ENCODE measurements at places on chromosomes 11 and 22. TPM values are rescaled to one million over a fixed set of nuclear protein-coding genes. Genes with fewer than 3 reads are reported as not detected.
A peak's percentile ranks its signal among the peaks of the same experiment; 100 is the strongest.

- no peak overlapping the region for H3K4me3 ChIP-seq
- H3K27ac ChIP-seq, result no peak overlapping the region
- H3K27me3 ChIP-seq, result no peaks in the 10 kb centered on the region
- no peaks in the 10 kb centered on the region for H3K36me3 ChIP-seq
- DNase-seq, result no peak
These were observed 62.0 kb downstream of the GGTLC2 start for GRCh38 chr22:22706253-22706915.

- no peaks in the 10 kb centered on the region for H3K27me3 ChIP-seq
- H3K4me1 ChIP-seq, result no peaks in the 10 kb centered on the region
- no peak overlapping the region for H3K27ac ChIP-seq
- no peak overlapping the region for H3K4me3 ChIP-seq
- no peaks in the 10 kb centered on the region for H3K36me3 ChIP-seq
- DNase-seq, result no peak
These were observed 231.5 kb downstream of the MIAT start for GRCh38 chr22:26888887-26889286.

GRCh38 chr11:64771861-64772260 is 6.5 kb downstream of the SF1 start:
- peaks cover 56% of the 10 kb centered on the region for H3K36me3 ChIP-seq
- H3K27ac ChIP-seq, result no peak overlapping the region
- no peak for DNase-seq
- H3K4me3 ChIP-seq, result no peak overlapping the region

GUCY1A2 gene
- 1.1 TPM for total RNA-seq

OR56A1 gene
- not detected for total RNA-seq

DNA sequence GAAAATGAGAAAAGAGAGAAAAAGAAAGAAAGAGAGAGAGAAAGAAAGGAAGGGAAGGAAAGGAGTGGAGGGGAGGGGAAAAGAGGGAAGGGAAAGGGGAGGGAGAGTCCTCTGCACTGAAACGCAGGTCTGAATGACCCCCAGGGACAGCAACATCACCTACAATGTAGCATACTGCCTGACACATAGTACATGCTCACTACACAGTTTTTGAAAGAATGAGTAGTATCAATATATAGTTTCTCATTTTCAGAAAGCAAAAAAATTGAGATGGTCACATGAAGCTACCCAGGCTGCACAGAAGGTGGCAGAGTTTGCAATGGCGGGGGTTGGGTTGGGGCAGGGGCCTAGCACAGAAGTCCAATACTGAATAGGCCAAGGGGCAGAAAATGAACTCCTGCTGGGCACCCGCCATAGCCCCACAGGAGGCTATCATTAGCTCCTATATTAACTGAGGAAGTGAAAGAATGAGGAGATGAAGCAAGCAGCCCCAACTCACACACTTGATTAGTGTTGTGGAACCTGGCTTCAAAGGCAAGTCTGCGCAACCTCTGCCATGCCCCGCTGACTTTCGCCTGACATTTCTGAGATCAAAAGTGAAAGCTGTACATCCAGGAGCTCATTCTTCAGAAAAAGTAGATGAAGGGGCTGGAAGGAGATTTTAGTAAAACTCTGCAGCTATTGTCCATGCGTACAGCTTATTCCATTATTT is 241.2 kb upstream of the SYN3 start:
- no peaks in the 10 kb centered on the region for H3K36me3 ChIP-seq
- H3K4me3 ChIP-seq, result no peak overlapping the region
- no peak for DNase-seq
- no peaks in the 10 kb centered on the region for H3K27me3 ChIP-seq
- H3K27ac ChIP-seq, result no peak overlapping the region

GSTT2B gene
- 20.1 TPM for total RNA-seq

PGGHG gene
- total RNA-seq, result 12.7 TPM

C11orf65 gene
- total RNA-seq, result 0.43 TPM

DNA sequence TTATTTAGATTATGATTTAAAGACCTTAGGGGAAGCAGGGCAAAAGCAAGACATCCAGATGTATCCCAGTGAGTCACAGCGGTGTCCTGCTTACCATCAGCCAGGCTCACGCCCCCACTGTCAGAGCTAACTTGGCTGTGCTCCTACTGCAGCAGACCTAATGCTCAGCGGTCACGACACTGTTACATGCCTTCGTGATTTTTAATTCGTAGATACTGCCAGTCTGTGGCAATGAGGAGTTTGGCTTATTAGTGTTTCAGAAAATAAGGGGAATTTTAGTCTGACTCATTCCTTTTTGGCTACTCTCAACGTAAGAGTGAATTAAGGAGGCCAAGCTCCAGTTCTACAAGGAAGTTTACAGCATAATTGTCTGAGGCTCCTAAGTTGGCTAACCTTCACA is 22.7 kb downstream of the EFCAB6 start:
- no peak overlapping the region for H3K4me3 ChIP-seq
- H3K36me3 ChIP-seq, result no peaks in the 10 kb centered on the region
- H3K27me3 ChIP-seq, result no peaks in the 10 kb centered on the region
- no peak for DNase-seq

FAM111B gene
- total RNA-seq, result 6.8 TPM

DNA sequence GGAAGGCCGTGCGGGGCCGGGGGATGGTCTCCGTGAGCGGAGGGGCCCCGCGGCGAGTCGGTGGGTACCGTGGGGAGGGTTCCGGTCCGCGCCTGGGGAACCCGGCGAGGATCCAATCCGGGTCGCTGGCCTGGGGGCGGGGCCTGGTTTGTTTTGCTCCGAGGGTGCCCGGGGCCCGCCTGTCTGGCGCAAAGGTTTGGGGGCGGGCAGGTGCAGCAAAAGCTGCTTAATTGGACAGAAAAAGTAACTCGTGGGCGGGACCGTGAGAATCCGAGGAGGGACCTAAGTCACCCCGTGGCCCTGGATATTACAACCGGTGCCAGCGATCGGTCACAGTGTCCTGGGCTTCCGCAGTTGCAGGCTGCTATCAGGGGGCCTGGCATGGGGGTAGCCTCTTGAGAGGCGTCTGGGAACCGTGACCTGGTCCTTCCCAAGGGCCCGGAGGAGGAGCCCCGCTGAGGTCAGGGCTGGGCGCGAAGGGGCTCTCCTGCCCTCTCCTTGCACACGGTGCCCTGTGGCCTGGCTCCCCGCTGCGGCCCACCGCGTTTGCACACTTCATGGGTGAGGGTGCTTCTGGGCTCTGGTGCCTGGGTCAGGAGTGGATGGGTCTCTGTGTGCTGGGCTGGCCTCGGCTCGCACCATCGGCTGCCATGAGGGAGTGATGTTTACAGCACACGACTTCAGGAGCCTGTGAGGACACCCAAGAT is 1.4 kb downstream of the PNPLA2 start:
- peaks cover 3% of the 10 kb centered on the region for H3K36me3 ChIP-seq
- H3K4me3 ChIP-seq, result peak overlapping the region; percentile 99
- H3K27ac ChIP-seq, result peak overlapping the region; percentile 81
- DNase-seq, result peak; percentile 98
- H3K4me1 ChIP-seq, result no peaks in the 10 kb centered on the region
- H3K27me3 ChIP-seq, result no peaks in the 10 kb centered on the region

DNA sequence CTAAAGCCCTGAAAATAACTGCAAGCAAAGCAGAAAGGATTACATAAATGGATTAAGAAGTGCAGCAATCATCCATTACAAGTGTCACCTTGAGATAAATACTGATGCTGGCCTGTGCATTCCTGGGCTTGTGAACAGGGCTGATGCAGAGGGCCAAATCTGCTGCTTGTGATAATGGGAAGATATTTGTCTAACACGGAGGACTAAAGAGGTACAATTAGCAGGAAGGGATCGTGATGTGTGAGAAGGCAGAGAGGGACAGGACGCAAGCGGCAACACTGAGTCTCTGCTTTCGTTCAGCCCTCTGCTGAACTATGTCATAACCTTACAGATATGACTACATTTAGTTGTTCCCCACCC is 107.7 kb upstream of the DDI1 start:
- no peaks in the 10 kb centered on the region for H3K27me3 ChIP-seq
- H3K27ac ChIP-seq, result no peak overlapping the region

DNA sequence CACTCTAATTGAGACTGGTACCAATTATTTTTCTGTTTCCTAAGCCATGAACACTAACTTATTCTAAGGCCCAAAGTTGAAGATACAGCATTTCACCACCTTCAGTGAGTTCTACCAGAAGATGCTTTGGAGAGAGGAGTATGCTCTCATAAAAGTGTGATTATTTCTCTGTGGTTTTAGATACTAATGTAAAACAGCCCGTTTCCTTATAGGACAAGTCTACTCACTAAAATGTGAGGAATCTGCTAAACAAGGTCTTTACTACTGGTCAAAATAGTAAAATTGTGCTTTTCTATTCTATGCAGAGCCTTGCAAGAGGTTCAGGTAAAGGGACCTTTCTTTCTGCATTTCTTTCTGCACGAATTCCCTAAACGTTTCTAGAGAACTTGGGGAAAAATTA is 2.4 kb downstream of the LGR4 start:
- no peaks in the 10 kb centered on the region for H3K27me3 ChIP-seq
- H3K4me1 ChIP-seq, result peaks cover 10% of the 10 kb centered on the region

DNA sequence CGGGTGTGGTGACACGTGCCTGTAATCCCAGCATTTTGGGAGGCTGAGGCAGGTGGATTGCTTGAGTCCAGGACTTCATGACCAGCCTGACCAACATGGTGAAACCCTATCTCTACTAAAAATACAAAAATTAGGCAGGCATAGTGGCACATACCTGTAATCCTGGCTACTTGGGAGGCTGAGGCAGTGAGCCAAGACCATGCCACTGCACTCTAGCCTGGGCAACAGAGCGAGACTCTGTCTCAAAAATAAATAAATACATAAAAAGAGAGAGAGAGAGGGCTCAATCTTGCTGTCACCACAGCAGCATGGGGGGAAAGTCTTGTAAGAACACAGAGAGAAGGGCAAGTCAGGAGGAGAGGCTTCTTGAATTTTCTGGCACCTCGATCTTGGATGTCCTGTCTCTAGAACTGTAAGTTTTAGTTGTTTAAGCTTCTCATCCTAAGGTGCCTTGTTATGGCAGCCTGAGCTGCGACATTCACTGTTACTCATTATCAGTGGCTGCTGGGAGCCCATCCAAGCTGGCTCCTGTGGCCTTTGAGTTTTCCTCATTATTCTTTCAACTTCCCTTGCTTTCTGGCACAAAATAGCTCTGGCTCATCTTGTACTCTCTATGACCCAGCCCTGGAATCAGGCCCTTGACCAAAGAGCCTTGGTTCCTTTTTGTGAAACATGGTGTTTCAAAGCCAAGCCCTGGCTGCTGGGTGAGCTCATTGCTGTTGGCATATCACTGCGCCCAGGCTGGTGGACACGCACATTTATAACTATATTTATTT is 8.0 kb upstream of the PSMC3 start:
- no peaks in the 10 kb centered on the region for H3K27me3 ChIP-seq
- H3K27ac ChIP-seq, result peak overlapping the region; percentile 94
- no peaks in the 10 kb centered on the region for H3K36me3 ChIP-seq

GDPD4 gene
- total RNA-seq, result 0.44 TPM

DNA sequence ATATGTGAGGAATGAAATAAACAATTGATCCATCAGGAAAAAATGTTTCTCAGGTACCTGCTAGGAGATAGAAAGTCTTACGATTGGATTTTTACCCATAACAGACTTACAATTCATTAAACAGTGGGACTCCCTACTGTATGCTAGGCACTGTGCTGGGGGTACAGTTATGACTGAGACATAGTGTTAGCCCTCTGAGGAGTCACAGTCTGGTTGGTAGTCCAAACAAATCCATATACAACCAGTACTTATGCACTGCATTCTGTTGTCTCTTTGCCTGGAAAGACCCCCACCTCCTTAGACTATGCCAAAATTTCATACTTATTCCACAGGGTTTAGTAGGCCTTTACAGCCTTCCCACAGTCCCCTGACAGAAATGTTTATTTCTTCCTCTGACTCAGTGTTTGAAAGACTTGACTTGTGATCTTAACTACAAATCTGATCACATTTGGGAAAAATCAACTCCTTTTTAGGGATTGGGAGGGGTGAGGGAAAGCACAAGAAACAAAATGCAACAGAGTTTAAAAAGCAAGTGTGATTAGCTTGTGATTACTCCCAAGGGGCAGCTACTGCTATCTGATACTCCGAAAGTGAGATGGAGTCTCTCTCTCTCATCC is 69.4 kb upstream of the HORMAD2 start:
- H3K4me1 ChIP-seq, result no peaks in the 10 kb centered on the region
- H3K27me3 ChIP-seq, result no peaks in the 10 kb centered on the region
- H3K36me3 ChIP-seq, result peaks cover 9% of the 10 kb centered on the region
- no peak overlapping the region for H3K4me3 ChIP-seq
- no peak for DNase-seq

DNA sequence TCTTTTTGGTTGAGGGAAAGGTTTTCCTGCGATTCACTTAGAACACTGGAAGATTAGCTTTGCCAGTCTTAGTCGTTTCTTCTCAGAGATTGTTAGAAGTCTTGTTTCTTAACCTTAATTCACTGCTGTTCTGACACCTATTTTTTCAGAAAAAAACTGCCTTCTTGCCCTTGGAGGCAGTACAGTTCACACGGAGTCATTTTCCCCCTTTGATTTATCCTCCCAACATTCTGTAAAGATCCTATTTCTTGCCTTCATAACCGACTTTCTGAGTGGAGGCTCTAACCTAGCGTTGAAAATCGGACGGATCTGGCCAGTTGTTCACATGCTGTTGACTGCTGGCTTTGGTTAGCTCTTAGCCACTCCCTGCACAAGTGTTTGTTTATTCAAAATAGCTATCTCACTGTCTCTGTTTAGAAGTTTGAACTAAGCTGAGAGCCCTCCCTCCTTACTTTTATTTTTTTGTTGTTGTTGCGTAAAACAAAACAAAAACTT is 737 bp downstream of the BCL2L13 start:
- no peaks in the 10 kb centered on the region for H3K36me3 ChIP-seq
- peak overlapping the region; percentile 91 for H3K4me3 ChIP-seq
- no peaks in the 10 kb centered on the region for H3K27me3 ChIP-seq
- H3K27ac ChIP-seq, result peak overlapping the region; percentile 98
- peak; percentile 28 for DNase-seq
- no peaks in the 10 kb centered on the region for H3K4me1 ChIP-seq

TAGLN gene
- 41.2 TPM for total RNA-seq

OR52A1 gene
- not detected for total RNA-seq

DNA sequence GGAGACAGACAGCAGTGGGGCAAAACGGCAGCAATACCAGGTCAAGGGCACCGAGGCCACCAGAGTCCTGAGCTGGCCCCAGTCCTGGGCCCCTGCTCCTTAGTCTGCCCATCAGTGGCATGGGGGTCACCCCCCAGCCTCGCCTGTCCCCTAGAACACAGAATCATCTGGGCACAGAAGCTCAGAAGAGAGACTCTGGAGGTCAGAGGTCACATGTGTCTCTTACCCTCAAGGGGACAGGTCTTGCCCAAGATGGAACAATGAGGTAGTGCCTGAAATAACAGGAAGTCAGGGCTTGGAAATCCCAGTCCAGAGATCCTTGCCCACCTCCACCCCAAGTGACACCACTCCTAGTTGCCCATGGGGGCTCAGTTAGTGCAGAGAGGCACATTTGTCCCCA is 20.6 kb downstream of the PDE2A start:
- DNase-seq, result no peak
- H3K4me1 ChIP-seq, result no peaks in the 10 kb centered on the region
- no peak overlapping the region for H3K4me3 ChIP-seq
- no peaks in the 10 kb centered on the region for H3K36me3 ChIP-seq

SYT7 gene
- 31.6 TPM for total RNA-seq

KCNQ1OT1 gene
- total RNA-seq, result 0.53 TPM

Measured in right lobe of liver (tissue), 6 donors.